ENCODE measurements at places on chromosomes 16 and 17. TPM values are rescaled to one million over a fixed set of nuclear protein-coding genes. Genes with fewer than 3 reads are reported as not detected.

The SRCIN1 gene
- total RNA-seq = 1.0 TPM

The HP gene
- total RNA-seq = not detected

The AKAP10 gene
- 14.4 TPM for total RNA-seq

The DDX42 gene
- 28.5 TPM for total RNA-seq

The COTL1 gene
- 287 TPM for total RNA-seq

The CDK3 gene
- 1.3 TPM for total RNA-seq

All from hair follicular keratinocyte (primary cell).